H1 (cell line): ENCODE measurements at places on chromosomes 5 and 9.

DNA sequence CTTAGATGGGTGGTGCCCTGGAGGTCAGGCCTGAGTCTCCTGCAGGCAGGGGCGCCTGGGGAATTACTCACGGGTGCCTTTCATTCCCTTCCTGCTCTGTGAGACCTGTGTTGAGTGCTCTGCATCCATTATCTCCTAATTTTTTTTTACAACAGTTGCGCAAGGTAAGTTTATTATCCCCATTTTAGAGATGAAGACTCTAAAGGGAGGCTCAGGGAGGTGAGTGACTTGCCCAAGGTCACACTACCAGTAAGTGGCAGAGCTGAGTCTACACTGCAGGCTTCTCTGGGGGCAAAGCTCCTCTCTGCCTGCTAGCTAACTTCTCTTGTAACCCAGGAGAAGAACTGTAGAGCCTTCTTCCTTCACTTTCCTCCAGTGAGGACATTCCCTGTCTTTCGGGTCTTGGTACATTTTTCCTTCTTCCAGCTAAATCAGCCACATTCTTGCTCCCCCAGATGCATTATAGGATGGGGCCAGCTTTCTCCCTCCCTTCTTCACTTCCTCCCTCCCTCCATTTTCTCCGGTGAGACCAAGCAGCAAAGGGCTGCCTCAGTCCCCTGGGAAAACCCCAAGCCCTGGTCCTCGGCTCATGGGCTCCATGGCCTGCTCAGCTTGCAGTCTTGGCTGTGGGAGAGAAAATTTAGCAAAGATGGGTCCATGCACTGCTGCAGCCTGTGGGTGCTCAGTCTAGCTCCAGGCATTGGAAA lies 1.8 kb downstream of the PRR7 start:
- no peak for DNase-seq

GRCh38 chr5:39420482-39421145 lies 4.2 kb downstream of the DAB2 start:
- no peak for DNase-seq

DNA sequence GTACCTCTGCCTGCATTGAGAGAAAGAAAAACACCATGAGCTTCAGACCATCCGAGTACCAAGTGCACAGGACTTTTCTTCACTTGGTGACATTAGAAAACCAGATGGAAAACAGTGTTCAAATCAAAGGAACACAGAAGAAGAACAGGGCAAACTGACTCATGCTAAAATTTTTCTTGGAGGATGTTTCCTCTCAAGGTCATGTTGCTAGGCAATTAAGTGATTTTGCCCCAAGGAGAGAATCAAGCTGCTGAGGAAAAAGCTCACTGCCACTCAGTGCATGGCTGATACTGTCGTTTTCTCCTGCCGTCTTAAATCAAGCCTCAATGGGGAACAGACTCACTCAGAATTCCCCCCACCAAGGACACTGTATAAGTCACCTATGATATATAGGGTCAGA lies 57.9 kb upstream of the SIMC1 start:
- no peak for DNase-seq

GRCh38 chr9:89425921-89426383 lies 72.0 kb downstream of the SEMA4D start:
- DNase-seq, result no peak
